Activated gamma-delta T cell treated with anti-CD3 and anti-CD28 coated beads, Interleukin-2, amount 50 U/mL, for 16 hours (primary cell): ENCODE measurements at places on chromosomes 2 and 18.

DNA sequence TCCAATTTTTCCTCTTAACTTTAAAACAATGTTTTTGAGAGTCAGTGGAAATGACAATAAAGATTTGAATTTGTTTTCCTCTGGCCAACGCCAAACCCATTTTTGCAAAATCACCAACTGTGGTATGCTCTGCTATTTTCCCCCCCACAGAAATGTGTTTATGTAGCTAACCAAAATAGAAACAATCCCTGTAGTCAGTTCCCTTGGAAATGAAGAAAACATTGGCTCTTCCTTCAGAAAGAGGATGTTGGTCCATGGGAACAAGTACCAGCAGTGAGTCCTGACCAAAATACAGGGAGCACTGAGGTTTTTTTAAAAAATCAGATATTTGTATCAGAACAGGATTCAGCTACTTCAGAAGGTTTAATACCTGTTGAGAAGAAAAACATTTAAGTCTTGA, 65.3 kb downstream of the SLC40A1 start:
- DNase-seq = no peak

- no peak for DNase-seq
Observed at GRCh38 chr2:16554060-16554583, 111.5 kb downstream of the CYRIA start.

GRCh38 chr18:58596265-58596681, 32.6 kb downstream of the ALPK2 start:
- no peak for DNase-seq

DNA sequence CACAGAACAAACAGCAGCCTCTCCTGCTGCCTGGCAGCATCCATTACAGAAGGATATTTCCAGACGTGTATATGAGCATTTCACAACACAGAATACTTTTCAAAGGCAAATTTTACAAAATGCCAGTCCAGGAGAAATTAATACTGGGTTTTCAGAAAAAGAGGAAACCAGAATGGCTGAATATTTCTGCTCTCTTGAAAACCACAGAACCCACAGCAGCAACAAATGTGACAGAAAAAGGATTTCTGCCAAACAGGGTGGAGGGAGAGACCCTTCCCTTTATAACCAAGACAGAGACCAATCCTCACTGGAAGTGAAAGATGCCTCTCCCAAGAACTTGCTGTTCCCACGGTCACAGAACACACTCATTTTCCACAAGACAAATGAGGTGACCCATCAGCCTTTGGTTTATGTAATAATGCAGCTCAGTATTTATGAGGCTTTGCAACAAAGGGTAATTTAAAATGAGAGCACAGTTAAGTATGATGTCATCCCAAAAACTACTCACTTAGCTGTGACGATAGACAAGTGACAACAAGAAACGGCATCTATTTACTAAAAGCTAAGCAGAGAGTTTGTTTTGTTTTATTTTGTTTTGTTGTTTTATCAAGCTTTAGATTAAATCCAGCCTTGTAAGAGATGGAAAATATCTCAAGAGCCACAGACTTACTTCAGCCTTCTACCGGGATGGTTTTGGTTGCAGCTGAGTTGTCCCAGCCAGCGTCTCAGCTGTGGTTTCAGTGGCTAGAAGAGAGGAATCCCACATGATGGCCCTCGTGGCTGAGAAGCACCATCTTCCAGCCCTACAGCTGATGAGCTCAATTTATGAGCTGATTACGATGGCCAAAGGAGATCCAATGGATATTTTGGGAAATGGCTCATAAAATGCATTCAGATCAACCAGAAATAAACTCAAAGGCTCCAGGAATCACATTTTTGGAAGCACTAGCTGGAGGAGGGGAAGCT, 249.3 kb upstream of the AGAP1 start:
- DNase-seq = no peak

DNA sequence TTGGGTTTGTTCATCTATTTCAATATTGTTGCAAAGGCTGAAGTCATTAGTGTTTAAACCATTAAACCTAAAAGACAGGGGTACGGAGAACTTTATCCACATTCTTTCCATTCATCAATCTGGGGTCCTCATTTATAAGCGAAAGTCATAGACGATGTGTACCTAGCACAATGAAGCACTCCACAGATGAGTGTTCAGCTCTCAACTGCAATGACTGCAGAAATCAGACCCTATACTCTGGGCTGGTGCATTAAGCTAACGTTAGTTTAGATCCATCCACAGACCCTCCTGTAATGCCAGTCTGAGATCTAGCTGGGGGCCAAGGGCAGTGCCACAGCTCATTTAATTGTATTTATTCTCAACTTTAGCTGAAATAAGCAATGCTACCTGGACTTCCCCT, 155.2 kb downstream of the AFF3 start:
- no peak for DNase-seq

GRCh38 chr2:58757971-58758370, 516.8 kb upstream of the FANCL start:
- DNase-seq = no peak

DNA sequence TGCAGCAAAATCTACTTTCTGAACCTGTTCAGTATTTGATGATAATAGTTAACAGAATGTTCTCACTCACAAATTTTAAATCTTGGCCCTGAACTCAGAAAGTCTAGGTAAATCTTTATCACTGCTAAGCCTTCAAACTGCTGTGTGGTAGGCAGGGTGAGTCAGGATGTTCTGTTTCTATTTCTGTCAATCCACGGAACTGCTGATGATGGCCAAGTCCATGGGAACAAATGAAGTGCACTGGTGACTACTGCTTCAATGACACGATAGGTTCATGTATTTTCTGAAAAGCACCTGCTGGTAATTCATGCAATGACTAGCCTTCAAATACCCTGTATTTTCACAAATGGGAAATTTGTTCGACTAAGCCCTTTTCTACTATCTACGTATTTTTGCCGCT, 14.2 kb downstream of the NIFK start:
- no peak for DNase-seq

DNA sequence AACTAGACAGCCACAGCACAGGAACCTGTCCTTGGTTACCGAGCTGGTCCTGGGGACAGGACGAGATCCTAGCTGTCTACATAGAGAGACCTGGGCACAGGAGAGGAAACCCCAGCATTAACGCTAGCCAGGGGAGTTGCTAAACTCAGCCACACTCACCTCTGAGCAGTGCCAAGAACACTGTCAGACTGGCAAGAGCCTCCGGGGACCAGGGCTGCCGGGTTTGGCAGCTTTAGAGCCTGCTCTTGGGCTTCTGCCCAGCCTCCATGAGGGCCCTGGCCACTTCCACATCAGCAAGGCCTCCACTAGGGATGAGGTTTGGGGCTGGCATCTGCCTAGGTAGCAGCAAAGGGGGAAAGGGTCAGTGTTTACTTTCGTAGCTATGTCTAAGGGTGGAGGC, 6.7 kb downstream of the TMBIM1 start:
- no peak for DNase-seq

- no peak for DNase-seq
Observed at GRCh38 chr2:105732101-105732500, 12.6 kb upstream of the NCK2 start.
